Activated CD4-positive, alpha-beta T cell treated with anti-CD3 and anti-CD28 coated beads for 4 hours (primary cell): ENCODE measurements at places on chromosomes 11 and 22.

- DNase-seq: peak; percentile 43
Measured at GRCh38 chr11:130070109-130070845, 583 bp downstream of the APLP2 start.

DNA sequence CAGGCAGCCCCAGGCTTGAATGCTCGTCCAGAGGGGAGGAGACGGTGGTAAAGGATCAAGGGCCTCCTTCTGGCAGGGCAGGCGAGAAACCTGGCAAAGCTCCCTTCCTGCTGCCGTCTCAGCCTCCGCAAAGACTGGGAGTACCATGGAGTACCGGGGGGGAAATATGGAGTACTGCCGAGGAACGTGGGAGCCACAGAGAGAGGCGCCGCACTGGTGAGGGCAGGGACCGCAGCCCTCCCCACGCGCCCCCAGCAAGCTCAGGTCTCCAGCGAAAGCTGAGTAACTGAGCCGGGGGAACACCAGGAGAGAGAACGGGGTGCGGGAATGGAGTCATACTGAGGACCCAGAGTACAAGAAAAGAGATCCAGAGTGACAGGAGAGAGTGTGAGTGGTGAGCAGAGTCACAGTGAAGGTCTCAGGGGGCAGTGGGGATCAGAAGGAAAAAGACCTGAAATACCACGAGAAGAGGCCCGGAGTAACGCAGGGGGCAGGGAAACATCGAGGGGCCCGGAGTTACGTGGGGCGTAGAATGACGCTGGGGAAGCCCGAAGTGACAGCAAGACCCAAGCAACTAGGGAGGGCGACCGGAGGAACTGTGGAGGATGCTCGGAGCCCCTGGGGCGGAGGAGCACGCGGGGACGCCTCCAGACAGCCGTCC lies 740 bp downstream of the EML3 start:
- peak; percentile 38 for DNase-seq

- no peak for DNase-seq
Measured at GRCh38 chr11:36417154-36417553, 92.9 kb downstream of the TRAF6 start.

DNA sequence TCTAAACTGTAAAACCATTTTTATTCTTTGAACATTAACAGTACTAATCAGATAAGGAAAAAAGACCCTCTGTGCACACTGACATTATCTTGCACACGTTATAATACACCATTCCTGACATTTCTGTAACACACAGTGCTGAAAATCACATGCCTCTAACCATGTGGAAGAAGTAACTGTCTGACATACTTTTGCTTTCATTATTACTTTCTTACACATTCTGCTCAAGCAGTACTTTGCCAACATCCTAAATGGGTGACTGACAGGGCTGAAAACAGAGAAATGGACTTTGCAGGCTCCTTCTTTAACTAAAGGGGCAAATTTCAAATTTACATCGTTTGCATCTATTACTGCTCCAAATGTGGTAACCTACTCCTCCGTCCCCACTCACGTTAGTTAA lies 22.8 kb upstream of the TP53AIP1 start:
- no peak for DNase-seq

DNA sequence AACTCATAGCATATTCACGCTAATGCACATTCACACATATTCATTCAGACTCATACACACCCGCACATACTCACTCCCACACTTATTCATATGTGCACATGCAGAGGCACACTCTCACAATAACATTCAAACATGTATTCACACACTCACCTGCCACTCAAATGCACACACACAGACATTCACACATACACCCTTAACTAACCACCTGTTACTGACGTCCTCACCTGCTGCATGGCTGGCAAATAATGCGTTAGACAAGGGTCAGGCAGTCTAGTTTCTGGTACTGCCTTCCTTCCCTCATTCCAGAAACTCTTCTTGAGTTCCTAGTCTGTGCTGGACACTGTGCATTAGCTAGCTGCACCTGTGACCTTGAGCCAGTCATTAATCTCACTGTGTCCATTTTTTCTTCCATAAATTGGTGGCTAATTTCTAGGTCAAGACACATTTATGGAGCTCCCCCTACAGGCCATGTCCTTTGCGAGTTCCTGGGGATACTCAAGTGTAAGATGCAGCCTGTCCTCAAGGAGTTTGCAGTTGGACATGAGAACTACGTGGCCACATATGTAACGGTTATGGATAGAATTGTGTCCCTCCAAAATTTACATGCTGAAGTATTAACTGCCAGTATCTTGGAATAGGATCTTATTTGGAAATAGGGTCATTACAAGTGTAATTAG lies 34.5 kb upstream of the SEZ6L start:
- DNase-seq: no peak

- no peak for DNase-seq
Measured at GRCh38 chr11:101584655-101585054, 848 bp upstream of the TRPC6 start.

- DNase-seq: no peak
Measured at GRCh38 chr11:13223112-13223511, 54.5 kb upstream of the BMAL1 start.
